Activated naive CD4-positive, alpha-beta T cell treated with anti-CD3 and anti-CD28 coated beads, Interleukin-2, amount 10 ng/mL, durations not matched to agents 7 days and 5 days (primary cell): ENCODE measurements at places on chromosomes 13 and 19.

DNA sequence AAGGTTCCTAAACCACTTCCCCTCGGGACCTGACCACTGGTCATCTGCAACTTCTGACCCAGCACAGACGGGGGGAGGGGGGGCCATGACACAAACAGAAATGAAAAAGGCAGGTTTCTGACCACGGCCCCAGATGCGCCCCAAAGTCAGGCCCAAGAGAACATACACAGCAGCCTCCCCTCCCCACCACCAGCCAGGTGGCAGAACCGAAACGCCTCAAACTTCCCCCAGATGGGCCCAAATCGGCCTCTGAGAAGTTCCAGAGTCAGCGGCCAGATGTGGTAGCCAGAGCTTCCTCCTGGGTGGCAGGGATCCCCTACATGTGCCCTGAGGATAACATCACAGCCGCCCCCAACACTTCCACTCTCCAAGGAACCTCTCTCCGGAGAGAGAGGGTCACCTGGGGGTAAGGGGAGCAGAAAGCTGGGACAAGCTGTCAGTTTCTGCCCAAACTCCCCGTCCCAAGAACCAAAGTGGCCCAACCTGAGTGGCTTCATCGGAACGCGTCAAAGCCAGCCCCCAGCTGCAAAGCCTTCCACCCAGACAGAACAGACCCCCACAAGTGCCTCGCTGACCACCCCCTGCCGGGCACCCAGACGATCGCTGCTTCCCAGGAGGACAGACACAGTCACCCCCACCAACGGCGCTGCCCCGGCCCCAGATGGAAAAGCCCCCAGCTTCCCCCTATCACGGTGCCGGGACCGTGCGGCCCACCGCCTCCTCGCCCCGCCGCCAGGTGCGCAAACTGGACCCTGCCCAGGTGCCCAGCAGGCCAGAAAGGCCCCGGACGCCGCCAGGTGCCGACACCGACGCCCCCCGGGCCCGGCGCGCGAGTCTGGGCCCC is 800 bp downstream of the ELL start:
- peak; percentile 52 for DNase-seq

DNA sequence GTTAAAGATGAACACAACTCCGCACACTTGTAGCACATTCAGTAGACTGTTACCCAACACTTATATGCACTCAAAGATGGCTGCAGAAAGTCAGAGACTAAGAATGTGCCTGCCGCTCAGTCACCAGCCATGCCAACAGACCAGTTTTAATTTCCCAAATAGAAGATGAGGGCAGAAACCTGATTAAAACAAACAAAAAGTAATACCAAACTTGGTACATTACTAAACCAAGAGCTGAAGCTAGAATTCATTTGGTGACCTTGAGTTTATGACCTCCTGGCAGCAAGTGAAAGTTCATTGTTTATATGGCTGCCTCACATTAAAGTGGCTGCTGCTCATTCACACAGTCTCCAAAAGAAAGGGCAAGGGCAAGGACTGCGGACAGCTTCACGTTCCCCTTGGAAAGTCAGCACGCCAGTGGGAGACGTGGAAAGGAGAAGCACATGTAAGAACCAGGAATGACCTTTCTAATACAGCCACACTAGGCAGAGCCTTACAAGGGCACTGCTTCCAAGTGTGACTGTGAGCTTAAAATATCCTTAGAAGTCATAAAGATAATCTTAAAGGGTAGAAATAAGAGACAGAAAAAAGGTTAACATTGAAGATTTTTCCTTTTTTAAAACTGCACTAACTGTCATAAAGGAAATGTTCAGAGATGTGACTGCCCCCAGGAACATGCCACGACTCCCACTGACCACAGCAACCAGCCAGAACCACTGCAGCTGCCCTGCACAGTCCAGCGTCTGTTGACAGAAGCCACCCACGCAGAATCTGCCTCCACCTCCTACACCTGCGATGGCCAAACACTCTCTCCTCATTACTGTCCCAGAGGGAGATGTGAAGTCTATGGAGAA is 73.5 kb downstream of the STK24 start:
- DNase-seq, result no peak

GRCh38 chr13:97380696-97381095 is 53.3 kb upstream of the RAP2A start:
- DNase-seq, result no peak

DNA sequence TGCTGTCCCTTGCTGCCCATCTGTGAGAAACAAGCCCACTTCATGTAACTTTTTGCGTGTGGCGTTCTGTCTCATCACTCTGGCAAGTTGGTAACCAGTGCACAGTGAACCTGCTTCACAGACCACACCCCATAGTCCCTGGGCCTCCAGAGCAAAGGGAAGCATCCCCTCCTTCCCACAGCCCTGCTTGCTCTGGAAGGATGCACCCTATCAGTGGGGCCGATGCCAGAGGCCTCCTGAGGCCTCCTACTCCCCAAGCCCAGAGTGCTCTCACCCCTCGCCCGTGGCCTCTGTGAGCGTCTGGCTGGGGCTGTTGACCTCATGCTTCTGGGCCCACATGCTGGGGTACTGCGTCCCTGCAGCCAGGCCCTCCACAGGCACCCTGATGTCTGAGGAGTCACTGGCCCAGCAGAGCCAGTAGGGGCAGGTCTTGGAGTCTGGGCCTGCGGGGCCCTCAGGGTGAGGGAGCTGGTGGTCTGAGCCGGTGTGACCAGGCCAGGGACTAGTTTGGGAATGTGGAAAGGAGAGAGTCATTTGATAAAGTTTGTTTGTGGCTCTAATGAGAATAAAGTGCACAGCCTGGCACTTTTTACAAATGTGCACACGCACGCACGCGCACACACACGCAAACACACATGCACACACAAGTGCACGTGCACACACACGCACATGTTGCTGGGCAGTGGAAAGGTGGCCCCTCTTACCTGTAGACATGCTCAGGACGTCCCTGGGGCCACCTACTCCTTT is 5.1 kb downstream of the TMEM86B start:
- no peak for DNase-seq

DNA sequence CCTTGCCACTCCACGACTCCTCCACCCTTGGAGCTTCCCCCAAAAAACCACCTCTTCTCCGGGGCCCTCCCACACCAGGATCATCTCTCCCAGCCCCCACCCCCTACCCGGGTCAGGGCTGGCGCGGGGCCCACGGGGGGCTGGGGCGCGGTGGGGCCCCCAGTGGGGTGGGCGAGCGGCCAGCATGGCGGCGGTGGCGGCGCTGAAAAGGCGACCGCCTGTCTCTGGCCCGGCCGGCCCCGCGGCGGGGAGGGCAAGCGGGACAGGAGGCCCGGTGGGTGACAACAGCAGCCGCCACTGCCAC is 850 bp downstream of the DYRK1B start:
- DNase-seq, result no peak

DNA sequence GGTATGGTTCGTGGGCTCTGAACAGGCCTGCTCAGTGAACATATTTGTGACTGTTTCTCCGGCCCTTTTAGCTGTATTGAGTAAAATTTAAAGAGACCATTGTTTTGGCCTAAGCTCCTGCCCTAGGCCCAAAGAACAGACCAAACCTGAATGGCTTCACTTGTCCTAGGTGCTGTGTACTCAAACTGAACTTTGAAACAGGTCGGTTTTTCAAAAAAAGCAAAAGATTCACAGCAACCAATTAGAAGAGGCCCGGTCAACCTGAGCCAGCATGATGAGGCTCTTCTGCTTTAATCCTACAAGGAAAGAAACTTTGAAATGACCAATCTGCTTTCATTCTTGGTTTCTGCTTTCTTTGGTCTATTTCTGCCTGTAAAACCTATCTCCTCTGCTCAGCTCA is 50.6 kb downstream of the USPL1 start:
- DNase-seq, result no peak

DNA sequence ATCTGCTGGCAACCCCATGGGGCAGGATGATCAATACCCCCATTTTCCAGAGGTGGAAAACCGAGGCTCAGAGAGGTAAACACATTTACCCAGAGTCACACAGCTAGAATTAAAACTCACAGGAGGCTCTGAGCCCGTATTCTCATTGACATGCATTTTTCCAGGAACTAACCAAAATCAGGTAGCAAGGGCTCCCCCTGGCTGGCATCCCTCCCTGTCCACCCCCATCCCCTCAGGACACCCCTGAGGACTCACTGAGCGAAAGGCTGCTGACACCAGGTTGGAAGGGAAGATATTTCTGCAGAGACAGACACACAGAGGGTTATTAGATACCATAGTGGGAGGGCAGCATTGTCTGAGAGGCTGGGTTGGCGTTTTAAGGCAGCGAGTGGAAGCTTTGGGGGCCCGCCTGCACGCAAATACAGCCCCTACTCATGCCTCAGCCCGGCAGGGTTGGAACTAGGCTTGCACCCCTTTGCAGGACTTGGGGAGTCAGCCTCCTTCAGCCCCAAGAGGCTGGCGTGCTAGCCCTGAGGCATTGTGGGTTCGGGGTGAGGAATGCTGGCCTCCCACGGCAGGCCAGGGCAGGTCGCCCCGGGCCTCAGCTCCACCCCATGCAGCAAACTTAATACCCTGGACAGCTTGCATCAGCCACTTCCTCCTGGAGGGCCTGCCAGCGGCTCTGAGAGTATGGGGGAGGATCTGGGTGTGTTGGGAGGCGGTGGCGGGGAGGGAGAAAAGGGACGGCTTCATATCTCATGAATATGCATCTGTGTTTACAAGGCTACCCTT is 3.9 kb downstream of the SLC1A5 start:
- DNase-seq, result peak; percentile 76

DNA sequence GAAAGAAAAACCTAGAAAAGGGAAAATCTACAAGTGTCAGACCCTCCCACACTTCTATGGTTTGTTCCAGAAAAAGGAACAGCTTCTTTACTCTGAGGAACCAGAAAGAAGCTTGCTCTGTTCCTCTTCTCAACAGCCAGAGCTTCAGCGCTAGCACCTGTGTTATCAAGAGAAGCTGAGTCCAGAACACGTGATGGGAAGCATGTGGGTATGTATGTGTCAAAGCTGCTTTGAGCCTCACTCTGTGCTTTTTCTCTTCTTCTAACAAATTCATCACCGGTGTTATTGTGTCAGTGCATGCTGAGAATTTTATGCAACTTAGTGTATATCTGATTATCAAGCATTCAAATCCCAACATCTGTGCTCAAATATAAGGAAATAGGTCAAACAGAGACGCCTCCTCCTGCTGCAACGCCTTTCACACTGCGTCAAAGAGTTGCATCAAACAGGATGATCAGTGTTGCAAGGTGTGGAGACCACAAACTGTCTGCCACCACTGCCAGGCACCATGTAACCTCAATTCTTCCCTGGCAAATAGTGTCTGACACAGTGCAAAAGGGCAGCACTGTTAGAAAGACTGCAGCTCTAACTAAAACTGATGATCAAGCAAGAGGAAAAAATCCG is 83.9 kb downstream of the LRRC63 start:
- peak; percentile 76 for DNase-seq

GRCh38 chr19:12985049-12985776 is 10.1 kb upstream of the NFIX start:
- DNase-seq, result no peak

- no peak for DNase-seq
Measured at GRCh38 chr19:2307518-2308012, 389 bp downstream of the LINGO3 start.

- no peak for DNase-seq
Measured at GRCh38 chr13:44068737-44069136, 189.0 kb downstream of the LACC1 start.

- no peak for DNase-seq
Measured at GRCh38 chr13:84649853-84650252, 767.6 kb upstream of the SLITRK1 start.
